ENCODE measurements at places on chromosomes 1 and 21. TPM values are rescaled to one million over a fixed set of nuclear protein-coding genes. Genes with fewer than 3 reads are reported as not detected.

- no peak for DNase-seq
Observed at GRCh38 chr1:30413606-30414005, 309.8 kb downstream of the MATN1 start.

The CD247 gene
- 1.9 TPM for polyA plus RNA-seq

The PLXNA2 gene
- 0.33 TPM for polyA plus RNA-seq

GRCh38 chr1:64082459-64082858 is 121.0 kb upstream of the UBE2U start:
- no peak for DNase-seq

DNA sequence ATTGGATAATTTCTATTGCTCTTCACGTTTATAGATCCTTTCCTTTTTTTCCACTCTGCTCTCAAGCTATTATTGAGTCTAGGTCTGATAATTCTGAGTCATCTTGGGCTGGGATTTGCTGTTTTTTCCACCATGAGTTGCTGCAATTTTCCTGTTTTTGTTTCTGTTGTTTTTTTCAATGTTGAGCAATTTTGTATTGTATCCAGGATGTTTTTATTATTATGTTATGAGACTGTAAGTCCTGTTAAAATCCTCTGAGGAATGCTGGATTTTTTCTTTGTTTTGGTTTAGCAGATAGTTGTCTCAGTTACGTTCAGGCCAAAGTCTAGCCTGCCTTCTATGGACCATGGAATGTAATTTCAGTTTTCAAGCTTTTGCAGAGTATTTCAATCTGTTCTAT is 13.0 kb upstream of the SLC35A3 start:
- DNase-seq, result no peak

DNA sequence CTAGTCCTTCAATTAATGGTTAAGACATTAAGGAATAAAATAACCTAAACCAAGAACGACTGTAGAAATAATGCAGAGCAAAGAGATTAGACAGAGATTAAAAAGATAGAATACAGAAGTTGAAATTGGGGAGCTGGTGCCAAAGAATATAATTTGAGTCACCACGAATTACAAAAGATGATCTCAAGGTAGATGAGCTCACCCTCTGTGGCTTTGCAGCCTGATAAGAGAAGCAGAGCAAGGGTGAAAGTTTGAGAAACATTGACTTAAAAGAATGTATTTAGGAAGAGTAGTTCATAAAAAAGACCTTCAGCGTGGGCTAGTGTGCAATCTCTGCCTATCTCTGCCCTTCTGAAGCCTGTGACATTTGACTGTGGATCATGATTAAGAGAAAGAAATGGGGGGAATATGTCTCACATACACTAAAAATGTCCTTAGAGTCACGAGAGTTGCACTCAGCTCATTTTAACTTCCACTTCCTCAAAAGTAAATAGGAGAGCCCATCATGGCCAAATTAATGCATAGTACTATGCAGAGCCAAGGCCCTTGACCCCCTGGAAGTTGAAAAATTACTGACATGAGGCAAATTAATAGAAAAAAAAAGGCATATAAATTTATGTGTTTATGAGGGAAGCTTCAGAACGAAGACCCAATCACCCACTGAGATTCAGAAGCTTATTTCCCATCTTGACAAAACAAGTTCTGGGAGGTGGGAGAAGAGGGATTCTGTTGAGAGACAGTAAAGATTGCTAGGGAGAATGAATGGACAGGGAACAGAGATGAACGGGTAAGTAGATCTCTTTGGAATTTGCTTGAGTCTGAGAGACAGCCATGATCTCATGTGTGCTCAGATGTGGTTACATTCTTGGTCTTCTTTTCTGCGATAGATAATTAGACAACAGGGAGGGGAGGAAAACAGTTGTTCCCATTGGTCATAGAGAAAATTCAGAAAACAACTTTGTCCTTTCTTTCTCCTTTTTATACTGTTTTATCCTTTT is 395.4 kb upstream of the LRRC7 start:
- no peak for DNase-seq

The ZFP69B gene
- polyA plus RNA-seq, result 1.4 TPM

- no peak for DNase-seq
Observed at GRCh38 chr1:57713501-57713900, 289.6 kb upstream of the DAB1 start.

- no peak for DNase-seq
Observed at GRCh38 chr1:57747818-57748217, 324.0 kb upstream of the DAB1 start.

DNA sequence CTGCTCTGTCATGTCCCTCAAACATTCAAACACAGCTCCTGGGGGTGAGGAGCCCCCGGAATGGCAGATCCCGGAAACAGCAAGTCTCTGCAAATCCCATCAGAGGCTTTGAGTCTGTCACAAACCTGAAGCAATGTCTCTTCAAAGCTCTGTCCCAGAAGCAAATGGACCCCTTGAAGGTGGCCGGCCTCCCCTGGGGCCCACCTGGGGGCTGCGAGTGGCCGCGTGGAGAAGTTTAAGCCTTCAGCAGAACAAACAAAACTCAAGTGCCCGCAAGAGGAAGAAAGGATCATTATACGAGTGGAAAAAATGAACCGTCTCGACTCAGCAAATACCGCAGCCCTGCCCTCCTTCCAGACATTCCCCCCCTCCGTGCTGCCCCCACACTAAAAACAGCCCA is 53.3 kb downstream of the PRDM16 start:
- DNase-seq, result no peak

The RYR2 gene
- polyA plus RNA-seq, result 1.3 TPM

DNA sequence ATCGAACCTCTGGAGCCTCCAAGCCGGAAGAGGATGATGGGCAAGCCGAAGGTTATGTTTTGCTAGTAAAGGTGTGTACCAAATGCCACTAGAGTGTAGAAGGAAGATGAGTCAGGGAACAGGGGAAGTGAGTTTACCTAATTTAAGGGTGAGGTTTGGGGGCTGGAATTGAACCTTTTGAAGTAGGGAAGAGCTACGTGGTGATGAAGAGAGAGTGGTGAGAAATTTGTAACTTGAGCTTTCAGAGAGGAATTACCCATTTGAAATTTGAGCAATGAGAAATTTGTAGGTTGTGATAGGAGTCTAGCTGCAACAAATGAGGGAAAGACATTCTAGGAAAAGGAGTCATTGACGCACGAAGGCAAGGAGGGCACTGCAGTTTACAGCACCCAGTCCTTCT is 70.0 kb upstream of the TENT5C start:
- no peak for DNase-seq

- no peak for DNase-seq
Observed at GRCh38 chr1:93880731-93881130, 1.7 kb upstream of the DNTTIP2 start.

Measured in H1 (cell line).